ENCODE measurements at places on chromosomes 1 and 21.

GRCh38 chr1:66532798-66533783 is 862 bp upstream of the SGIP1 start:
- no peak for DNase-seq

DNA sequence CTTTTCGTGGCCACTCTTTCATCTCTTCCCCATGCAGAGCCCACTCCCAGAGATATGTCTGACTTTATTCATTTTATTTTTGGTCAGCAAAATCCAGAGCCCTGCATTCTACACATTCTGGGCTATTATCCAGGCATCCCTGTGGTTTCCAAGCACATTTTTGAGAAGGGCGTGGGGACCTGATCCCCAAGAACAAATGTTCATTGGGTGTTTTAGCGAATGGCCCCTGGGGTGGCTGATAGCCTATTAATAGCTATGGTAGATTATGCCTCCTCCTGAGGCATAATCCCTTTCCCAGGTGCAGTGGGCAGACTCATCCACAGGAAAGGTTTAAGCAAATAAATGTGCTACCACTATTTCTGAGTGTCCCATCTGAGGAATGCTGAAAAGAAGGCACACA is 511.8 kb upstream of the USP24 start:
- peak; percentile 88 for DNase-seq

- no peak for DNase-seq
Measured at GRCh38 chr1:115908565-115909274, 67.6 kb upstream of the SLC22A15 start.

DNA sequence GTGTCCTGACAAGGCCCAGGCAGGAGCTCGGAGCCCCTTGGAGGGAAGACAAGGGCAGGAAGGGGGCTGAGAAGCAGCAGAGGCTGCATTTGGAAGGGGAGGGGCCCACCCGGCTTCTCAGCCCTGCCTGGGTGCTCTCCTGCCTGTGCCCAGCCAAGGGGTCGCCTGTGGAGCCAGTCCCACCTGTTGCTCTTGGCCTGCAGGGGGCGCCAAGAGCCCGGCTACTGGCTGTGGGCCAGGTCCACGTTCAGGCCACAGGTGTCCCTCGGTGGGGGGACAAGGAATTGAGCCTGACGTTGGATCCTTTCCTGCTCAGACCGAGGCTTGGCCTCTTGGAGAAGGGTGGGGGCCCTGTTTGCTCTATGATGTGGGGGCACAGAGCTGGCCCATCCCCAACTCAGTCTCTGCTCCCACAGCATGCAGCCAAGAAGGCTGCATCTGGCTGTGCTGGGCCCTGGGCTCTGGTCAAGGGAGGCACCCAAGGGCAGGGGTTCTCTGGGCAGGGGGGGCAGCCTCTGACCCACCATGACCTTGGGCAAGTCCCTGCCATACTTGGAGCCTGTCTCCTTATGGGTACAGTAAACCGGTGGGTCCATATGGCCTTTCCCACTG is 10.9 kb downstream of the WNT4 start:
- no peak for DNase-seq

- no peak for DNase-seq
Measured at GRCh38 chr1:109443476-109443875, 17.2 kb upstream of the PSMA5 start.

GRCh38 chr1:168390271-168390670 is 109.6 kb downstream of the TBX19 start:
- no peak for DNase-seq
